ENCODE measurements at places on chromosomes 3 and 15.

DNA sequence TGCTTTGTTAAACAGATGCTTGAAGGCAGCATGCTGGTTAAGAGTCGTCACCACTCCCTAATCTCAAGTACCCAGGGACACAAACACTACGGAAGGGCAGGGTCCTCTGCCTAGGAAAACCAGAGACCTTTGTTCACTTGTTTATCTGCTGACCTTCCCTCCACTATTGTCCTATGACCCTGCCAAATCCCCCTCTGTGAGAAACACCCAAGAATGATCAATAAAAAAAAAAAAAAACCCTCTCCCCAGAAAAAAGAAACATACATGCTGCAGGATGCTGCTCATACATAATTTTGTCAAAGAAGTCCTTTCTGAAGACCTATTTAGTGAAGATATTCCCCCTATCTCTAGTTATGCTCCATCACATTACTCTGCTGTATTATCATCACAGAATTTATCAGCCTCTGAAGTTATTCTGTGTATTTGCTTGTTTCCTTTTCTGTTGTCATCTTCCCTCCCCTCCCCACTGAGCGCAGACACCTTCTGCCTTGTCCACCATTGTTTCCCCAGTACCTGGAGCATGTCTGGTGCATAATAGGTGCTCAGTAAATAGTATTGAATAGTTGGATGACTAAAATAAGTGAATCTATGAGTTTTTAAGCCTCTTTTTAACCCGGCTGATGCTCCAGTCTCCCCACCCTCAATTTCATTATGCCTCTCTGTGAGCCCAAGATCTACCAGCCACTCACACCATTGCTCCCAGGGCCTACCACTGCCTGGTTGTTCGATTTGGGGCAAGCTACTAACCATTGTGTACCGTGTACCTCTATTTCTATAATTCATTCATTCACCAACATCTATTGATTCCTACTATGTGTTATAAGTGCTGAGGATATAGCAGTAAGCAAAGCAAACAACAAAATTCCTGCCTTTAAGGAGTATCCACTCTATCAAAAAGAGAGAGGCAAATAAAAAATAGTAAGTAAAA, 4.0 kb upstream of the TM4SF1 start:
- DNase-seq, result no peak

DNA sequence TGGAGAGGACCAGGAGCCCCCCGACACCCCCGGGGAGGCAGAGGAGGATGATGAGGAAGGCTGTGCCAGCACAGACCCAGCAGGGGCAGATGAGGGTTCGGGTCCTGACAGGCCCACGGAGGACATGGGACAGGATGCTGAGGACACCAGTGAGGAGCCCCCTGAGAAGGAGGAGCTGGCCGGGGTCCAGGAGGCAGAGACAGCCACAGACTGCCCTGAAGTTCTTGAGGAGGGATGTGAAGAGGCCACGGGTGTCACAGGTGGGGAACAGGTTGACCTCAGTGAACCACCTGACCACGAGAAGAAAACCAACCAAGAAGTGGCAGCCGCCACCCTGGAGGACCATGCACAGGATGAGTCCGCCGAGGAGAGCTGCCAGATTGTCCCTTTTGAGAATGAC, 909 bp downstream of the FGD5 start:
- no peak for DNase-seq

GRCh38 chr15:95557226-95558046, 773.1 kb upstream of the NR2F2 start:
- DNase-seq, result no peak

DNA sequence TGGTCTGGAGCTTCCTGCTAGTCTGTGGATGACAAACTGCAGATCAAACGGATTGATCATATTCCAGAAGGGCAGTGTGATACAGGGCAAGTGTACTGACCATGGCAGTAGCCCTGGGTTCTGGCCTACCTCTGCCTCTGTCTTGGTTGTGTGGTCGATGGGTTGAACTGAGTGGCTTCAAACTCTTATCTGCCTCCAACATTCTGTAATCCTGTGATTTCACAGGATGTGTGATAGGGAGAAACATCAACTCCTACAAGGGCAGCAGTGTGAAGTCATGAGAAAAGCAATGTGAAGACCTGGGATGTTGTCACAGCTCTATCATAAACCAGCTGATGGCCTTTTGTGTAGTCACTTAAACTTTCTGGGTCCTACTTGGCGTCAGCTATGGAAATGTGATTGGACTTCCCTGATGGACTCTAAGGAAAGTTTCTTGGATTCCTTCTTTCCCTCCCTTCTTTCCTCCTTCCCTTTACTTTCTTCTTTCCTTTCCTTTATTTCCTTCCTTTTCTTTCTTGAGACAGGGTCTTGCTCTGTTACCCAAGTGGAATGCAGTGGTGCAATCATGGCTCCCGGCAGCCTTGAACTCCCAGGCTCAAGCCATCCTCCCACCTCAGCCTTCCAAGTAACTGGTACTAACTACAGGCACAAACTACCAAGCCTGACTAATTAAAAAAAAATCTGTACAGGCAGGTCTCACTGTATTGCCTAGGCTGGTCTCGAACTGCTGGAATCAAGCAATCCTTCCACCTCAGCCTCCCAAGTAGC, 114.8 kb downstream of the BBX start:
- no peak for DNase-seq

DNA sequence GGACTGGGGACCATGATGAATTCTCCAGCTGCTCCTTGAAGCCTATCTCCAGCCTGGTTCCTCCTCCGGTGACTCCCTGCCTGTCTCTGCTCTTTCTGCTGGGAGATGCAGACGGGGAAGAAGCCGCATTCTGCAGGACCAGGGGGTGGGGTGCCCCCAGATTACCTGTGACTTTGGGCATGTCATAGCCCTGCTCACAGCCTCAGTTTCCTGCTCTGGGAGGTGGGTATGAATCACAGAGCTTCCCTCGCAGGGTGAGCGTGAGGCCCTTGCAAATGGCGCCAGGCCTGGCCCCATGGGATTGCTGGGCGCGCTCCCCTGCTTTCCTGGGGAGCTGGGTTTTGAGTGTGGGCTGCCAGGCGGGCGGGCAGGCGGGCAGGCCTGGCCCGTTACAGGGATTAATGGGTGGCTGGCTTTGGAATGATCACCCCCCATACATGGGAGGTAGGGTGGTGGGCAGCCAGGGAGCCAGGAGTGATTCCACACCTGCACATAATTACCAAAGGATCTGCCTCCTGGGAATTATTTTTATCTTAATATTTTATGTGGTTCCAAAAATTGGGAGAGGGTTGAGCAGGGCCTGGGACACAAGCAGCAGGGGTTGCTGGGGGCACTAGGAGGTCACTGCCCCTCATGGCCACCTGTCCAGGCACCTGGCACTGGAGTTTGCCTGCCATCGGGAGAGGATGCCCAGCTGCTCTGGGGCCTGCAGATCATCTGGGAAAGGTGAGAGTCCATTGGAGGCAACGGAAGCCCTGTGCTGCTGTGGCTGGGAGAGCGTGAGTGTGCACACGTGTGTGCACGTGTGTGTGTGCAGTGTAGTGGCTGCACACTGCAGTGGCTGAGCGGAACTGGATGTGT, 106.8 kb downstream of the WNT7A start:
- DNase-seq, result no peak

GRCh38 chr3:195441476-195441991, 1.3 kb downstream of the ACAP2 start:
- DNase-seq, result no peak

- no peak for DNase-seq
Measured at GRCh38 chr3:16136055-16136454, 38.4 kb upstream of the GALNT15 start.

DNA sequence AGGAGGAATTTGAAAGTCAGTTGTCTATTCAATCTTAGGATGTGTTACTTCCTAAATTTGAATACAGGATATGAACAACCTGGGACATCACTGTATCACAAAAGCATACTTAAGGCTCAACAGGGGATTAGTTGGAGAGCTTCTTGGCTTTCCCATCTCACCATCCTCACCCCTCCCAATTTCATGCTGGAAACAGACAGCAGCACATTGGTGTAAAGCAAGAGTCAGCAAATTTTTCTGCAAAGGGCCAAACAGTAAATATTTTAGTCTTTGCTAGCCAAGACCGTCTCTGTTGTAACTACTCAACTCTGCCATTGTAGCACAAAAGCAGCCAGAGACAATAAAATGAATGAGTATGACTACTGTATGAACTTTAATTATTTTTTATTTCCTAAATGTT, 94.9 kb downstream of the ERC2 start:
- no peak for DNase-seq

GRCh38 chr3:127451321-127451720, 139.2 kb downstream of the TPRA1 start:
- no peak for DNase-seq

GRCh38 chr15:70145261-70145660, 47.5 kb upstream of the TLE3 start:
- no peak for DNase-seq

DNA sequence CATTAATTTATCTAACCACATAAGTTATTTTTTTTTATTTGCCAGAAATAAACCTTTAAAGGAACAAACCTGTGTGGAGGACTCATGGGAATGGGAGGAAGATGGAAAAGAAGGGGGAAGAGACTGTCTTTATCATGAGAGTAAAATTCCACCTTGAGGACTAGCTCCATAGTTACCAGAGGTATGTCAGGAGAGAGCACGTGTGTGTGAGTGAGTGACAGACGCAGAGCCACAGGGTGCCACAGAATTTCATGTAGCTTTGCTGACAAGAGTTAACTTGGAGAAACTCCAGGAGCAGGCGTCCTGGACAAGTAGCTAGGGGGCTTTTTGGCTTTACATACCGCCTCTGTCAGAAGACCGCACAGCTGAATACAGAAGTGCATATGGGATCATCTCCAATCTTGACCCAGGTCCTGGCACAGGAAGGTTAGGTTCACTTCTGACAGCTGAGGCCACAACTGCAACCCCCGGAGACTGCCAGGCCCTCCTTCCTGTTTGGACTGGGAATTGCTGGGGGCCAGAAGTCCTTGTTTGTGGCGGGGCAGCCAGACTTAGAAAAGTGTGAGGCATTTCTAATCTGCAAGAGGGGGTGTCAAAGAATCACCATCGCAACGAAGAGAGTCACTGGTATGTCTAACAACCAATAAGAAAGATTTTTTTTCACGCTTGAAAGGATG, 197.8 kb upstream of the TPM1 start:
- no peak for DNase-seq
